Stimulated activated naive CD4-positive, alpha-beta T cell (primary cell): ENCODE measurements at places on chromosomes 4 and X.

GRCh38 chr4:23686169-23686897 lies 203.5 kb downstream of the PPARGC1A start:
- DNase-seq, result no peak

DNA sequence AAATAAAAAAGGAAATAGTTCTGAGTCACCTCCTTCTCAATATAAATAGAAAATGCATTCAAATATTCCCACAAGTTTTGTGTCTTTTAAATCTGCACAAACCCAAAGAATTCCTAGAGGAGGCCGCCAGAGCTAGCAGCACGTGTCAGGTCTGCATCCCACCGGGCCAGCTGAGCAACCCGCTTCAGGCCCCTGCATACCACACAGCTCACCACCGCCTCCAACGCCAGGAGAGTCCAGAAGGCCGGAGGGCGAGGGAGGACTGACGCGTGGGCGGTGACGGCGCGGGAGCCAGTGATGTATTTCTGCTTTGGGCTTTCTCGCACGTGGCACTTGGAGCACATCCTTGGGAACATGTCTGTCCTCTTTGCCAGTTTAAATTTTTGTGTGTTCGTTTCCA lies 61.9 kb upstream of the CLDN34 start:
- no peak for DNase-seq

- DNase-seq, result peak; percentile 86
These were observed 29.6 kb upstream of the SPON2 start for GRCh38 chr4:1201851-1202525.

DNA sequence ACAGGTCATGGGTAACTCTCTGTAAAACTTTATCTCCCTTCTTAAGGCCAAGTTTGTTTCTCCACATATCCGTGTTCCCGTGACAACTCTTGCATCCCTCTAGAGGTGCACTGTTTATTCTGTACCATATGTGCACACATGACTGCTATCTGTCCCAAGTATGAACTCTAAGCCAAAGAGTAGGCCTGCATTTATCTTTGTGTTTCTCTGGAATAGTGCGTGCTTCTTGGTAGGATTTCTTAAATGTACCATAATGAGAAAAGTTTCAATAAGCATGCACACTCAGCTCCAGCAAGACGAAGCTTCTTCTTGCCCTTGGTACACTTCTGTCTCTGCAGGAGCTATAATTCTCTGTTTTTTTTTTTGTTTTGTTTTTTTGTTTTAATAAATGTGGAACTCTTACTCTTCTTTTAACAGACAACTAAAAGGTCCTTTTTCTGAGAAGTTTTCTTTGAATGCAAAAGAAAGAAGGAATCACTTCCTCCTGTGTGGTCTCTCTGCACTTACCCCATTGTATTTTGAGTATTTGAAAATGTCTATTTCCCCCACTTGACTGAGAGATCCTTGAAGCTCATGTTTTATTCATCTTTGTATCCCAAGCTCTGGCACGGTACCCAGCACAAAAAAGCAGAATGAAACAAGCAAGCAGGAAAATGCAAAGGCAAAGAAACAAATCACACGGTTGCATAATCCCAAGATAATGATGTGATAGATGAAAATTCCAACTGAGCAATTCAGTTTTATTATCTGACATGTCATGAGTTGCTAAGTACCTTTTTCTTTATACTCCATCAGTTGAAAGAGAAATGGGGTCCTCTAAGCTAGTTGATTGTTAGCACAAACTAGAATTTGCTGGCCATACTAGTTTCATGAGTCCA lies 521.9 kb upstream of the BOD1L1 start:
- DNase-seq, result no peak

DNA sequence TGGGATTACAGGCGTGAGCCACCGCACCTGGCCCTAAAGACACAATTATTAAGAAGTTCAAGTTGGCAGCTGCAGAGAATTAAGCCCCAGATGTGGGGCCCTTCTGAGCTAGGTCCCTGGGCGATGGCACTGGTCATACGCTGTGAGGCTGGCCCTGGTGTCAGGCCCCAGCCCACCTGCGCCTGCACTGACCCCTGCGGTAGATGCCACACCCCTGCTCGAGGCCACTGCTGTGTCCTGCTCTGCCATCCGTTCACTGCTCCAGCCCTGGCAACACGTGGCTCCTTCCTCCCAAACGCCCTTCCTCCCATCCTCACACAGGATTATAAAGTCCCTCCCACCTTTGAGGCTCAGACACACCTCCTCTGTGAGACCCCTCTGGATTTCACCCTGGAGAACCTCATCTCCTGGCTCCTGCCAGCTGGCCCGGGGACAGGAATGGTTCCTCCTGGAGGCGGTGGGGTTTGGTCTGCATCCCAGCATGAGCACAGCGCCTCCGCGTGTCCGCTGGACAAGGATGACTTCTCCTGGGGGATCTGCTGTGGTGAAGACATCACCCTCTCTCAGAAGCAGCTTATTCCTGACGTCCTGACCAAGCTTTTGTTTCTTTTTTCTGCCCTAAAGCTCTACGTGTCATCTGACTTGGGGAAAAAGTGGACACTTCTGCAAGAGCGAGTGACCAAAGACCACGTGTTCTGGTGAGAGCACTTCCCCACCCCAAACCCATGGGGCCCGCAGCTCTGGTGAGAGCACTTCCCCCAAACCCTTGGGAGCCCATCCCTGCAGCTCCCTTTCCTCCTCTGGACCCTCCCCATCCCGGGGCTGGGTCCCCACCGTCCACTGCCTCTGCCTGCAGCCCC lies 219.0 kb upstream of the PSAPL1 start:
- no peak for DNase-seq

- no peak for DNase-seq
These were observed 25.4 kb downstream of the C4orf17 start for GRCh38 chr4:99536271-99536670.

DNA sequence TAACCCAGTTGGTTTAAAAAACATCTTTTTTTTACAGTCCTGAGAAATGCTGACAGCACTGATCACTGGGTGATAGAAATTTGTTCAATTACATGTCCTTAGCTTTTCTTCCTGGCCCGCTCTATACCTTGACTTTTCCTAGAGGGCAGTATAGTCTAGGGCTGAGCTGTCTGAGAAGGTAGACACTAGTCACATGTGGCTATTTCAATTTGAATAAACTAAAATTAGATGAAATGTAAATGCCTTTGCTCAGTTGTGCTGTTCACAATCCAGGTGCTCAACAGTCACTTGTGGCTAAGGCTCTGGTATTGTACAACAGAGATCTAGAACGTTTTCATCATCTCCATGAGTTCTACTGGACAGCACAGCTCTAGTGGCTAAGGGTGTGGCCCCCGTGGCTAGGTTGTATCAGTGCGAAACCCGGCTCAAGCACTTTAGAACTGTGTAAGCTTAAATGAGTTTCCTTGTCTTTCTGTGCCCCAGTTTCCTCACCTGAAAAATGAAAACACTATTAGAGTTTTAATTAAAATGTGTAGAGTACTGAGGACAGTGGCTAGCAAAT lies 111.6 kb upstream of the WDR17 start:
- DNase-seq, result no peak

DNA sequence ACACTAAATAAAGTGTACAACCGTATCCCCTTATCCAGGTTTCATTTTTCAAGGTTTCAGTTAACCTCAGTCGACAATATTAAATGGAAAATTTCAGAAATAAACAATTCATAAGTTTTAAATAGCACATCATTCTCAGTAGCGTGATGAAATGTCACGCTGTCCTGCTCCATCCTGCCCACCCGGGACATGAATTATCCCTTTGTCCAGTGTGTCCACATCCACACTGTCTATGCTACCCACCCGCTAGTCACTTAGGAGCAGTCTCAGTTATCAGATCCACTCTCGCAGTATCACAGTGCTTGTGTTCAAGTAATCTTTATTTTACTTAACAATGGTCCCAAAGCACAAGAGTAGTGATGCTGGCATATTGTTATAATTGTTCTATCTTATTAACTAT lies 54.7 kb downstream of the FRYL start:
- no peak for DNase-seq

DNA sequence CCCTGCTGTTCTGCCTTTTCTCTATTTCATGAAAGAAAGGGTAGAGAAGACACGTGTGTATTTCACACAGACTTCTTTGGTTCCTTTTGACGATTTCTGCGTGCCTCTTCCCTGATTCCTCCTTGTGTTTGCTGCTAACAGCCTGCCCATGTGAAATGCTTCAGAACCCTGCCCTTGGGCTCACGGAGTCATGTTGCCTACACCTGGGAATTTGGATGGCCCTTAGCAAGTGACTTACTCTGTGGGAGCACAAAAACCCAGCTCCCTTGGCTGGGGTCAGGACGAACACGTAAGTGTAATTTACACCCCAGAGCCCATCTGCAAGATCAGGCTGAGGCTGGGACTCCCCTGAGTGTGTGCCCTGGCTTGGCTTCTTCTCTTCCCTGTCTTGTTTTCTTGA lies 220.3 kb upstream of the BCOR start:
- DNase-seq, result no peak

DNA sequence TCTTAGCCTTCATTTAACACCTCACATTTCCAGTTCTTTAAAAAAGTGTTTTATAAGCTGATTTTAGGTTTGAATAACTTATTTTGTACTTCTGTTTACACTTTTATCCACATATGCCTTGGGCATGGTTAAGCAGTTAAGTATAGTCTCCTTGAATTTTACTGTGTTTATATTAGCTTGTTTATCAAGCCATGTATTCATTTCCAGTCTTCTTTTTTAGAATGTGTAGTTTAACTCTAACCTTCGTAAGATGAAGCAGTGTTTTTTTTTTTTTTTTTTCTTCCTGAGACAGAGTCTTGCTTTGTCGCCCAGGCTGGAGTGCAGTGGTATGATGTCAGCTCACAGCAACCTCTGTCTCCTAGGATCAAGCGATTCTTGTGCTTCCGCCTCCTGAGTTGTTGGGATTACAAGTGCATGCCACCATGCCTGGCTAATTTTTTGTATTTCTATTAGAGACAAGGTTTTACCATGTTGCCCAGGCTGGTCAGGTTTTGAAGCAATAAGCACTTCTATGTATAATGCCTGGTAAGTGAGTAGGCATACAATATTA lies 42.5 kb downstream of the BMP2K start:
- no peak for DNase-seq

DNA sequence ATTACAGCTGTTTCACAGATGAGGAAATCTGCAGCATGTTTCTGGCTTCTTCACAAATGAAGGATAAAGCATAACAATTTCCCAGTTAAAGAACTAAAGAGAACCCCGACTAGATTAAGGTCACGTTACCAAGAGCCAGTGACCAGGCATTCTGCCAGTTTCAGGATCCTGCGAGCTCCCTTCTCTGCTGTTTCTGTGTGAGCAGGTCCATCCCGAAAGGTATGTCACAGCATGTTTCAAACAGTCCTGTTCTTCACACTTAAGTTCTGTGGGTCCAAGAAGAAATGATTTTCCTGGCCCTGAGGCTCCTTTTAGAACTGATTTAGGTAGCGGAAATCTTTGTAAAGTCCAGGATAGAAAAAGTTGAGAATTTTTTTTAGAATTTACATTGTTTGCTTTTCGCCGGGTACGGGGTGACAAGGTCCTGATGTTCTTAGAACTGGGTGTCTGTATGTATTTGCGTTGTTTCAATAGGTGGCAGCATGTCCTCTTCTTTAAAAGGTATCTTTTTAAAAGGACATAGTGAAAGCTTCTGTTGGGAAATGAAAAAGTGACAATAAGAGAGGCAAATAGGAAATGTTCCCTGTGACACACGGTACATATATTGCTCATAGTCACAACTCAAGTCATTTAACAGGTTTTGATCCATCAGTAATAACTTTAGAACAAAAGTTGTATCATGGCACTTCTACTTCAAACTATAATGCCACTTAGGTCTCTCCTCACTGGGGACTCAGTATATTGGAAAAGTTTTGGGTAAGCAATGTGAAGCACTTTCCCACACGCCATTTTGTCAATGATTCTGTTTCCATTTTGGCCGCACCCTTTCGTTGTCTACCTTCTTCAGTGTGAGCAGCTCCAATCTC lies 18.4 kb downstream of the IL21 start:
- peak; percentile 7 for DNase-seq

- no peak for DNase-seq
These were observed 435.7 kb upstream of the FMR1 start for GRCh38 chrX:147476008-147476407.

GRCh38 chrX:110171442-110171841 lies 146.4 kb downstream of the AMMECR1 start:
- DNase-seq, result no peak

DNA sequence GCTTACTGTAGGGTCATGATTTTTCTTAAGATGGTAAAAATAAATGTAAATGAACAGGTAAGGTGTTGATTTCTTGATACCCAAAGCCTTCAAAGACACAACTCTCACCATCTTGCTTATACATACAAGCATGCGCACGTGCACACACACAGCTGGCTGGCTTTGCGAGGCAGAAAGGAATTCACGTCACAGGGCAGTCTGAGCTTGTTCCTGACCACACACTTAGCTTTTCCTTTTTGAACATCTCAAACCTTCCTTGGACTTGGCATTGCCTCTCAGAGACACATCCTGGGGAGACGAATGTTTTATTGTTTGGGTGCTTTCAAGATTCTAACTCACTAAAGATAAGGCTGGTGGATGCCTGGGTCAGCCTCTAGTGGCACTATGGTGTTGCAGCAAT lies 175.0 kb downstream of the NHS start:
- DNase-seq, result no peak

DNA sequence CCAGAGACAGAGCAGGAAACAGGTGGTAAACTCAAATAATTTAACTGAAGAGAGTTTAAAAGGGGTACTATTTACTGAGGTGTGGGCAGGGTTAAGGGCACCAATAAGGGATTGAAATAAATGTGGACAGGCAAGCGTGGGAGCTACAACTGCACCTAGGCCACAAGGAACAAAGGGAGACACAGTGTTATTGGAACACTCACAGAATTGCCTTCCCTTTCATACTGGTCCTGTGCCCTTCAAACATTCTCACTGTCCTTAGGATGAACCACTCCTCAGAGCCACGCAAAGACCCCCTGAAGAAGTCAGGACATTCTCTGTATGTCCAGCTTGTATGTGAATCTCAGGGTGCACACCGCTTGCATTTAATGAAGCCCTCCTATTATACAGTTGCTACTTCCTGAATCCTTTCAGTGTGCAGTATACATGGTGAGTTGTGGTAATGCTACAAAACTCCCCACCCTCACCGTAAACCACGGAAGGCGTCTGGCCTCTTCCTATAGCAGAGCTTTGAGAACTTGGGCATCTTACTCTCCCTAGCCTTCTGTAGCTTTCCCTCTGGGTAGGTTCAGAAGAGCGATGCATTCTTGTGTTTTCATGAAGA lies 9.6 kb upstream of the MRPL1 start:
- DNase-seq, result peak; percentile 62

DNA sequence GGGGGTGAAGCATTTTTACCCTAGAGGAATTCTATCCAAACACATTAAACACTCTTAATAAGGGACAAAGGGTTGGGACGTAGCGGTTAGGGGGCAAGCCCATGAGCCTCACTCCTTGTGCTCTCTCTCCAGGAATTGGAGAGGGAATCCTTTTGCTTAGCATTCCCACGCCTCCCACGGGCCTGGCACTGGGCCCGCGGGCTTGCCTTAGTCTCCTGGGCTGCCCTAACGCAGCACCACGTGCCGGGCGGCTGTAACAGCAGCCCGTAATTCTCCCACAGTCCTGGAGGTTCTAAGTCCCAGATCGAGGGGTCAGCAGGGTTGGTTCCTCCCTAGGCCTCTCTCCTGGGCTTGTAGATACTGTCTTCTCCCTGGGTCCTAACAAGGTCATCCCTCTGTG lies 67.5 kb downstream of the TBL1X start:
- no peak for DNase-seq
